ENCODE measurements at places on chromosomes 12 and 14. TPM values are rescaled to one million over a fixed set of nuclear protein-coding genes. Genes with fewer than 3 reads are reported as not detected.

The TUBA1C gene
- 473 TPM for total RNA-seq

The PPP1R36 gene
- not detected for total RNA-seq

The SAMD15 gene
- total RNA-seq, result 2.8 TPM

The PAPLN gene
- total RNA-seq, result 0.22 TPM

The TMPRSS12 gene
- not detected for total RNA-seq

The SRRM4 gene
- not detected for total RNA-seq

The APOF gene
- not detected for total RNA-seq

The IFNG-AS1 gene
- total RNA-seq, result not detected

The CLECL1 gene
- total RNA-seq, result not detected

The PTPRB gene
- 4.4 TPM for total RNA-seq

The STYK1 gene
- total RNA-seq, result 1.1 TPM

The CCDC85C gene
- total RNA-seq, result 9.0 TPM

The PTHLH gene
- 0.51 TPM for total RNA-seq

The SLC24A4 gene
- total RNA-seq, result not detected

The CEBPE gene
- total RNA-seq, result not detected

The EGLN3 gene
- 0.22 TPM for total RNA-seq

The SLC10A1 gene
- not detected for total RNA-seq

The LACRT gene
- not detected for total RNA-seq

The KLHL33 gene
- total RNA-seq, result not detected

The BHLHE41 gene
- 1.6 TPM for total RNA-seq

The CLBA1 gene
- total RNA-seq, result 10.4 TPM

The VRTN gene
- not detected for total RNA-seq

The BEGAIN gene
- total RNA-seq, result 1.4 TPM

The NPFF gene
- not detected for total RNA-seq

The CAPZA3 gene
- not detected for total RNA-seq

The RNF212B gene
- total RNA-seq, result not detected

The KRT73 gene
- total RNA-seq, result not detected

The HOXC11 gene
- total RNA-seq, result not detected

The TPH2 gene
- total RNA-seq, result not detected

The DLGAP5 gene
- total RNA-seq, result 11.0 TPM

The ANO4 gene
- 6.6 TPM for total RNA-seq

The ITGA7 gene
- 7.2 TPM for total RNA-seq

The GPR84 gene
- total RNA-seq, result not detected

The KRT1 gene
- not detected for total RNA-seq

The LRRC10 gene
- not detected for total RNA-seq

The TAS2R9 gene
- total RNA-seq, result not detected

The NAV3 gene
- 69.9 TPM for total RNA-seq

The MYO1H gene
- not detected for total RNA-seq

The MUCL1 gene
- not detected for total RNA-seq

The CERS5 gene
- 60.7 TPM for total RNA-seq

The NAB2 gene
- total RNA-seq, result 107 TPM

The CD163L1 gene
- not detected for total RNA-seq

The IL22 gene
- total RNA-seq, result not detected

The NEMF gene
- 31.9 TPM for total RNA-seq

The RDH16 gene
- not detected for total RNA-seq

The NOXRED1 gene
- not detected for total RNA-seq

The DPPA3 gene
- not detected for total RNA-seq

The TESPA1 gene
- total RNA-seq, result not detected

The PTGDR gene
- not detected for total RNA-seq

The CPNE6 gene
- not detected for total RNA-seq

The CHGA gene
- total RNA-seq, result not detected

Measured in GM23248 (cell line).